SK-N-SH (cell line): ENCODE measurements at places on chromosomes 12 and 14.

DNA sequence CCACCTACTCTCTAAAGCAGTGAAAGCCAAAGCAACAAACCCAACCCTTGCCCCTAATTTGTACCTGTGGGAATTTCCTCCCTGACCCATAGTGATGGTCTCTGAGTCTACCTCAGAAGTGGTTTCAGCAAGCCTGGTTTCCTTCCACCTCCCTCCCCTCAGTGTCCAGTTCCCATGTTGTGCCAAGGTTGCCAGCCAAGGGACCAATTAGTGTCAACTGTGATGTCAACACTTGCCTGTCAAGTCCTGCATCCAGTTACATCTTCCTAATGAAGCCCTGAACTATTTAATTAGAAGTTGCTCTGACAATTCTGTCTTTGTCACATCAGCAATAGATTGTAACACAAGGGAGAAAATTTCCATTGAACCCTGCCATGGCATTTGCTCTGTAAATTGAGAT, 194.4 kb upstream of the CCDC196 start:
- no peak for DNase-seq

GRCh38 chr12:41013881-41014642, 174.1 kb upstream of the PDZRN4 start:
- no peak for DNase-seq

DNA sequence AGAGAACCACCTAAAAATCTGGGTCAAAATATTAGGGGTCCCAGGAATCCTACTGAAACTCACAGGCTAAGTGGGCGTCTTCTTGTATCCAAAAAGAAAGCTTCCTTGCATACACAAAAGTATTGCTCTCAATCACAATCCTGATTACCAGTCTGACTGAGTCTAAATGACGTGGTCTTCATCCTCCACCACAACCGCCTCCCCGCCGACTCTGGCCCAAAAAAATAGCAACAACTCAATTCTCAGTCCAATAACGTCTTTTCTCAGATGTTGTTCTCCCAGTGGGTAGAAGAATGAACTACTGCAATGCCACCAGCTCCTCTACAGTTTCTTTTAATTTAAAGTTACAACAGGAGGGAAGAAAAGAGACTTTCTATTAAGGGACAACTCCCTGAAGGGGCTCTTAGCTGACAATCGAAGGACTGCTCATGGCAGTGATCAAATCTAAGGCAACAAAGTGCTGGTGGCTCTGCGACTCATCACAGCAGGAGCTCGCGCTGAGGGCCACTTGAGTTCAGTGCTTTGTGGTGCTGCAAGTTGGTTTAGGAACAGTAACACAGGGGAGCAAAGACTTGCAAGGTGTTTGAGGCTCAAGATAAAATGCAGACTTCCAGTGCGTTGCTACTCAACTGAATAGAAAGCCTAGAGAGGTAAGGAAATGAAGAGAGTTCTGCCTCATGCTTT, 394.1 kb downstream of the BCAT1 start:
- DNase-seq, result no peak

GRCh38 chr14:81990312-81990761, 456.7 kb upstream of the SEL1L start:
- peak; percentile 6 for DNase-seq

DNA sequence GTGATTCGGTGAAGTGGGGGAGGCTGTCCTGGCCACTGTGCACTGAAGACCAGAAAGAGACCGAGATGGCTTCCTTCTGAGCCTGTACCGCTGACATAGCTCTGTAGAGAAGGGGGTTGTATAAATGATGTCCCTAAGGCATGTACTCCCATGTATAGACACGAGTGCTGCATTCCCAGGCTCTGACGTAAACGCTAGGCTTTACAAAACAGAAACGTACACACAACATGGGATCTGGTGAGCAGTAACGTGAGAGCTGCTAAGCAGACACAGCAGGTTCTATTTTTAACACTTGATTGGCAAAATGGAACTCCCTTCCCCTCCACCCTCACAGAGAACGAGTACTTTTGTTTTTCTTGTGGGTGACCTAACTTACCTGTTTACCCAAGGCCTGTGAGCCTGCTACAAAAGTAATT, 35.9 kb downstream of the ACADS start:
- DNase-seq, result no peak

DNA sequence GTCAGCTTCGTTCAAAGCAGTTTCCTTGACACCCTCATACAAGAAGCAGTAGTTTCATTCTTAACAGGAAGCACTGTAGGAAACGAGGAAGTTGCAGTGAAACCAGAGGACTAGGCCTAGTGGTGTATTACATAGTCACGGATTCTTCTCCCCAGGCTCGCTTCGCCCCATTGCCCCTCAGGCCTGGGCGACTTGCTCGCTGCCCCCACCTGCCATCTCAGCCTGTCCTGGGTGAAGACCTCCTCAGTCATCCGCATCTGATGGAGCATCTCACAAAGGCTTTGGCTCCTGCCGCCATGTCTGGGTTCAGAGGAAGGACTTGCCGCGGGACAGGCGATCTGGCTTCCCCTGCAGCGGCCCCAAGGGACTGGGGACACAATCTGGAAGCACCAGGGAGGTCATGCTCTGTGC, 93.5 kb downstream of the LMNTD1 start:
- DNase-seq, result no peak

DNA sequence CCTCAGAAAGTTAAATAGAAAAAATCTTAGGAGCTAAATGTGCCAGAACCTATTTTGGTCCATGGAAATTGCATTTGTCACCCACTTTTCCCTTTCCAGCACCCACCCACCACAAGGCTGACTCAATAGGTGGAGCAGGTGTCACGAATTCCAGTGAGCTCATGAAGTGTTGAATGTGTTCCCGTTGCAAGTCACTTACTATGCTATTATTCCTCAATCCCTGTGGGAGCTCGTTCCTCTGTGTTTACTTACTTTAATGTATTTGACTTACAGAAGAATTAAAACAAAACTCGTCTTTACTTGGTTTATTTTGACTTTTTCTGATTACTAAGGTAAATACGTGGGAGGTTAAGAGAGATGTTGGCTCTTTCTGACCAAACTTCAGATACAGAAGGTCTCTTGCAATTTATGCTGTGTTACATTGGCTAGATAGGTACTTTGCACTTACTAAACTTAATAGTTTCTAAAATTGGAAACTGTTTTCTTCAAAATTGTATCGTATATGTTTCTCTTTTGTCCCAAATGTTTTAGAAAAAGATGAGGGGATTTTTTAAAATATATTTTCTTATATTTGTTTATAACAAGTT, 269.4 kb upstream of the NOVA1 start:
- DNase-seq, result no peak

DNA sequence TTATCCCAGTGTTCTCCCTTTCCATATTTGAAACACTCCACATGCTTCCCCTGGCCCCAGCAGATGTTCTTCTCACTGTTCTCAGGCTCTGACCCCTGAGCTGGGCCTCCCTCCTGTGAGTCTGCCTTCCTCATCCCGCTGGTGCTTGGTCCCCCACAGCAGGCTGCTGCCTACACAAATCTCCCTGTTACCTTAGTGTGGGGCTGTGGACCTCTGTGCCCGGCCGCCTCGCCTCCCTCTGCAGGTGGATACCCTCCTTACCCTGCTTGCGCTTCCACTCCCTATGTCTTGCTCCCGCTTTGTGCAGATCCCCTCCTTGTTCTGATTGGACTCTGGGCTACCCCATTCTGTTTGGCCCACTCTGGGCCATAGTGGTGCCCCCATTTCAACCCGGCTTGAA, 6.9 kb downstream of the DERA start:
- DNase-seq, result no peak

GRCh38 chr14:20372796-20373195, 29.4 kb downstream of the PARP2 start:
- DNase-seq, result no peak

DNA sequence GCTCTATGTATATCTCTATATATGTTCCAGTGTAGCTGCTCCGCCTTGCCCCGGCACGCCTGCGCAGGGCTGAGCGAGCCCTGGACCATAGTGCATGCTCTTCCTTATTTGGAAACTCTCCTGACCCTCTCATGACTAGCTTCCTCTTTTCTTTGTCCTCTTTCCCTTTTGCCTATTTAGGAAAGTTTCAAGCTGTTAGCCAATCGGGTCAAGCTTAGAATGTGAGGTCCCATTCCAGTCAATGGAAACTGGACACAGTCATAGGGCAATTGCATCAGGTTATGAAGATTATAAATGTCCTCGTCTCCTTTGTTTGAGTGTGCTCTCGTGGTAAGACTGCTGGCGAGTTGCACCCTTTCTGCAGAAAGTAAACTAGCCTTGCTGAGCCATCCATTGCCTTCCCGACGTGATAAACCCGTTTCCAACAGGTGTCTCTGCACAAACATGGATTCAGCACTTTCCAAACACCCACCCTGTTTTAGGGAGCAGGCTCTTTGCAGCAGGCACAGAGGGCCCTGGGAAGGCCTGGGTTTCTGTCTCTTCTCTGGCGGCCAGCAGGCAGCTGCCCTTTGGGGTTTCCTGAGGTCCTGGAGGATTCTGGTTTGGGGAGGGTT, 30.9 kb downstream of the CCDC92 start:
- DNase-seq, result no peak

DNA sequence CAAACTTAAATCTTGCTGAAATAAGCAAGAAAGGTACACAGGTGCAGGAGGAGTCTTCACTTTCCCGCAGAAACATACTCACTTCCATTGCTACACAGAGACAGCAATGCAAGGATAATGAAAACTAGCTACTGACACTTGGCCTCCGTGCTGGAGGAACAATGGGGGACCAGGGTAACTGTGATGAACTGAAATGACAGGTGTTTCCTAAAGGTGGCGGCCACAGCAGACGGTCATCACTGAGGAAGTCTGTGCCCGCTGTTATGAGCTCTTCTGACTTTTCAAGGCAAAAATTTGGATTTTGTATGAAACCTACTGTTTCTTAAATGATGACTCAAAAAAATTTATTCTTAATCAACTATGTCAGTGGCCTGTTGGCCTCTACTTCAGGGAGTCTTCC, 189.4 kb downstream of the CACNA1C start:
- DNase-seq, result no peak

- DNase-seq, result no peak
These were observed 33.7 kb downstream of the LIMA1 start for GRCh38 chr12:50249464-50250182.

DNA sequence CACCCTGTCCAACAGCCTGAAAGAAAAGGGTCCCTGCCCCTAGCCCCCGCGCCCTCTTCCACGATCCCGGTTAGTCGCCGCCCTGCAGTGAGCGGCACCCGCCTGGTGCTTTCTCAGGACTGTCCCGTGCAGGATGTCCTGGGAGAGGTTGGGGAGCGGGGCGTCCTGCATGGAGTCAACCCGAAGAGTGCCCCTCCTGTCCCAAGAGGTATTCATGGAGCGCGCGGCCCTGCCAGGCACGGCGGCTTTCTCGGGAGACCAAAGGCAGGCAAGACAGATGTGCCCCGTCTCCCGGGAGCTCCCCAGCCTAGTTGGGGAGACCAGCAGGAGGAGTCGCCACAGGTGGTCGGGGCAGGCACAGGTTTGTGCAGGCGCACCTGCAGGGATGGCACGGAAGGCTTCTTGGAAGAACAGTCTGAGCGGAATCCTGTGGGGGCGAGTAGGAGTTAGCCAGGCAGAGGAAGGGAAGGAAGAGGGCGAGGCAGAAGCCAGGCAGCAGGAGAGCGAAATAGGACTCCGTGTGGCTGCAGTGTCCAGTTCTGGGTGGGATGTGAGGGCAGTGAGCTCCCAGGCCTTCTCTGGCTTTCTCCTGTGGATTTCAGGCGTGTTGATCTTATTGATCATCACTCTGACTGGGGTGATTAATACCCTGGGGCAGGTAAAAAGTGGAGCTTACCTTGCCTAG, 723 bp downstream of the SIVA1 start:
- no peak for DNase-seq

DNA sequence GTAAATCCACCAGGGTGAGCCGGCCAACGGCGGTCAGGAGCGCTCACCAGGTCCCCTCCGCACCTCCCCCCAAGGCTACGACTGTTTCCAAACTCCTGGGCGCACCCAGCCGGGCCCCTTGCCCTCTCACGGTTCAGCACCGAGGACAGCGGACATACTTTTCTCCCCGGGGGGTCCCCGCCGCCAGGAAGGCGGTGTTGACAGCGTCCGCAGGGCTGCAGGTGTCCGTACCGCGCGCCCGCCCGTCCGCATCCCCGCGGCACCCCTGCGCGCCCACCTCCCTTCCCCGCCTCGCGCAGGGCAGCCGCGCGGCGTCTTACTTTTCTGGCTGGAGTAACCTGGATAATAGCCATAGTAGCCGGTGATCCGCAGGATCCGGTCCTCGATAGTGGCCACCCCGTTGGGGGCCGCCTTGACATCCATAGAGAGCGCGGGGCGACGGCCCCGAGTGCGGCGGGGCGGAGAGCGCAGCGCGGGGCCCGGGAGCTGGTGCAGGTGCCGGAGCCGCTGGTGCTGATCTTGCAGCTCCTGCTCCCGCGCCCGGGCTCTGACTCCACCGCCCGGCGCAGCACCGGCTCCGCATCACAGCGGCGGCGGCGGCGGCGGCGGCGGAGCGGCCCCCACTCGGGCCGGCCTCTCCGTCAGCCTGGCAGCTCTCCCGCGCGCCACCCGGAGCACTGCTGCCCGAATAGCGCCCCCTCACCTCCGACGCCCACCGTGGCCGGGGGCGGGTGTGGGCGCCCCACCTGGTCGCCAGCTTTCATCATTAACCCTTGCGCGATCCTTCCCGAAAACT, at the start of gene SLC35F4:
Gene SLC35F4, minus strand, starts transcription at position 690 of the 796 bp plus-strand sequence.
- peak; percentile 22 for DNase-seq

DNA sequence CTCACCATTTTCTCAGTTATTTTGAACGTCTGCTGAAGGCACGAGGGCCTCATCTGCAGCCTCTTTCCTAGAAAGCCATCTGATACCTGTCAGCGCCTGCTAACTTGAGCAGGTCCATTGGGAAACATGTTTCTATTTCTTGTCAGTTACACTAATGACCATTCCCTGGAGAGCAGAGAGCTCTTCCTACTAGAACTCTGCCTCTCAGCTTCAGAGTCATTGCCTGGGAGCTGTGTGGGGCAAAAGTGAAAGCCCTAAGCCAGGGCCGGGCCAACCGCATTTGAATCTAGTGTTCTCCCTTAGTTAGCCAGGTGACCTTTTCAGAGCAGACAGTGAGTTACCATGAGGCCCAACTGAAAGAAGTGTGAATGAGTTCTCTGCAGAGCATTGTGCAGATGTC, 135.8 kb downstream of the EML1 start:
- no peak for DNase-seq

DNA sequence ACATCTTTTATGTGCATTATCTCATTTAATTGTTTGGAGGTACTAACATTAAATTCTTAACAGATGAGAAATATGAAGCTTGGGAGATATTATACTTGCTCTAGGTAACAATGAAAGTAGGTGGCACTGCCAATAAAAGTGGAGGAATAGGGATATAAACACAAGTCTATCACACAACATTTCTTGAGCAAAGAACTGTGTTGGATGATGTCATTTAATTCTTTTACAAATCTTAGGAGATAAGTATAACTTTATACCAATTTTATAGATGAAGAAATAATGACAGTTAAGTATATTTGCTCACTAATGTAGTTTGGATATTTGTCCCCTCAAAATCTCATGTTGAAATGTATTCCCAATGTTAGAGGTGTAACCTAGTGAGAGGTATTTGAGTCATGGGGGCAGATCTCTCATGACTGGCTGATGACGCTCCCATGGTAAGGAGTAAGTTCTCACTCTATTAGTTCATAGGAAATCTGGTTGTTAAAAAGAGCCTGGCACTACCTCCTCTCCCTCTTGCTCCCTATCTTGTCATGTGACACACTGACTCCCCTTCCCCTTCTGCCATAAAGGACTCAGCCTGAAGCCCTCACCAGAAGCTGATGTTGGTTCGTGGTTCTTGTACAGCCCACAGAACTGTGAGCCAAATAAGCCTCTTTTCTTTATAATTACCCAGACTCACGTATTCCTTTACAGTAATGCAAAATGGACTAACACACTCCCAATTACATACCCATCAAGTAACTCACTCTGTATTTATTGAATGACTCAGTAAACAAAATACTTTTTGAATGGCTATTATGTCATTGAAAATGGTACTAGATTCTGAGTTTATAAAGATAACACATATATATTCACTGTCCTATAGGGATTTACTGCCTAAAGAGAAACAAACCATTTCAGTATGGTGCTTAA, 146.8 kb upstream of the KITLG start:
- no peak for DNase-seq
